Activated CD8-positive, alpha-beta T cell treated with anti-CD3 and anti-CD28 coated beads, Interleukin-2, amount 10 ng/mL, durations not matched to agents 7 days and 5 days (primary cell): ENCODE measurements at places on chromosomes 6 and 20.

DNA sequence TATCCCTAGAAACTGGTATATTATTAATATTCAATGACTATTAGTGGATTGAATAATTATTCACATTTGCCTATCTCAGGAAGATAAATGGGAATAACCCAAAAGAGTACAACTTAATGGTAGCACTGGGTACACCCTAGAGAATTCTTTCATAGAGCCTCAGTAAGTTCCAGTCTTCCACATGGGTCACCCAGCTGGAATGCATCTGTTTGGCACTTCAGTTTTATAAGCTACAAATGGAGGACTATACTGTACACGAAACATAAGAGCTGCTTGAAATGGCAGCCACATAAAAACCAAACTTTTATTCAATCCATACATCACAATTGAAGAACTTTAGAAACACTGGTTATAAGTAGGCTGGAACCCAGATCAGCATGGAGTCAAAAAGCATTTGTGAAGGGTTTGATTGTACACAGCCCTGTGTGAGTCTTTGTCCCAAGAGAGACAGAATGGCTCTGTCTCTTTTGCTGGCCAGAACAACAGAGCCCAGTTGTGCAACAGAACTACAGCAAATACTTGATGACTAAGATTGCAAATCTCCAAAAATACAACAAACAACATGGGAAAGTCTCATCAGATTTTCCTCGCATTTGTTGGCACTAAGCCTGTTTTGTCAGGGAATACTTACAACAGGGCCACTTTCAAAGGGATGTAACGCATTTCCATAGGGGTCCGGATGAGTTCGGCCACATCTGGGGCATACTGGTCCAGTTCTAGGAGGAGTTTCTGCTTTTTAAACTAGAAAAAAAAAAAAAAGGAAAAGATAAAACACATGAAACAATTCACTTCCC, 39.5 kb downstream of the PIGU start:
- DNase-seq, result no peak

DNA sequence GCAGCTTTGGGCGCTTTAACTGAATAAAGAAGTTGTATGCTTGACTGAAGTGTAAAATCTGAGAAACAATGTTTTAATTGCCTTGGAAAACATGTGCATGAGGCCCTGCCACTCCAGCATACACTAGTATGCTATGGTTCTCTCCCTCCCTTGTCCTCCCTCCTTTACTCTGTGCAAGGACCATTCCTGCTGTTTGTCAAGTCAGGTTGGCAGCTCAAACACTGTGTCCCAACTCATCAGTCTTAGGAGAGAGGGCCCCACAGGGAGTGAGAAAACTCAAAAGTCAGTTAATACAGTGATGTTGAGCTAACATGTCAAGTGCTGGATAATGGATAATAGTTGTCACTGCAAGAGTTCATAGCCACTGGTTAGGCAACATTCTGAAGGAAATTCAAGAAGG, 543.6 kb downstream of the GRIK2 start:
- no peak for DNase-seq

- no peak for DNase-seq
Measured at GRCh38 chr6:148869585-148869984, 122.8 kb downstream of the UST start.

GRCh38 chr6:80339421-80339820, 232.9 kb downstream of the BCKDHB start:
- DNase-seq, result no peak

DNA sequence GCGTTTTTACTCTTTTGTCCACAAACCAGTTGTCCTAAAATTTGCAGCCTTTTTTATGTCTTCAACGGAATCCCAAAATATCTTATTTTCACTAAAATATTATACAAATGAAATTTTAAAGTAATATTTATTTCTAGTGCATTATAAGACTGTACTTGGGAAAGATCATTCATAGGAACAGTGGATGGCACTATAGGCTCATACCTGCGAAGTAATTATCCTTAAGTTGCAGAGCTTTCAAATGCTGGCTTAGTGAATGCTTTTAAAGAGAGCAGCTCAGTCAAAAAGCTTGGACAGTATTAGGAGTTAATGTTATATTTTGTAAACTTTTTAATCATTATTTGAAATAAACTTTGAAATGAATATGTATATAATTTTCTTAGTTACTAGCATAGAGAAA, 254.9 kb downstream of the CDKAL1 start:
- no peak for DNase-seq

DNA sequence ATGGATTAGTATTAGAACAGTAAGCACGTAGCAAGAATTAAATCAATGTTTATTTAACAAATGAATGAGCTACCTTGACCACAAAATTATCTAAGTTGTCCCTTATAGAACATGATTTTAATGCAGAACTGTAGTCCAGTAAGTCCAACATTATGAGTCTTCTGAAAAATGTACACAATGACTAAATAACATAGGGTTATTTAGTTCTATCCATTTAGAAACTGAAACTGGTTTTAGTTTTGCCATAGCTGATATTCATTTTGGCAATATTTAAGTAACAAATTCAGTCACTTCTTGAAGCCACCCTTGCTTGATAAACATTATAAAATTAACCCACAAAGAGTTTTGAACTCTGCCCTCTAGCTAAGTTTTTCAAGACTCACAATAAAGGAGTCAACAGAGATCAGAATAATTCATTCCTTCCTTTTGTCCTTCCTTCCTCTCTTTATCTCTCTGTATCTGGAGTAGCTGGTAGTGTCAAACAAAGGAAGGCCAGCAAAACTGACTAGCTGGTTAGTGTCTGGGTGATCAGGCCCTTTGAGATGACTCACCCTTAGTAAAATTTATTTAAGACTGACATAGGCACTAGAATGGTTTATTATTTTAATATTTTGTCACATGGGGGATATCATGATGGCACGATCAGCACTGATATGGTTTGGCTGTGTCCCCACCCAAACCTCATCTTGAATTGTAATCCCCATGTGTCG, 115.1 kb downstream of the BTBD9 start:
- DNase-seq, result no peak
